ENCODE measurements at places on chromosomes 7 and 10. TPM values are rescaled to one million over a fixed set of nuclear protein-coding genes. Genes with fewer than 3 reads are reported as not detected.

DNA sequence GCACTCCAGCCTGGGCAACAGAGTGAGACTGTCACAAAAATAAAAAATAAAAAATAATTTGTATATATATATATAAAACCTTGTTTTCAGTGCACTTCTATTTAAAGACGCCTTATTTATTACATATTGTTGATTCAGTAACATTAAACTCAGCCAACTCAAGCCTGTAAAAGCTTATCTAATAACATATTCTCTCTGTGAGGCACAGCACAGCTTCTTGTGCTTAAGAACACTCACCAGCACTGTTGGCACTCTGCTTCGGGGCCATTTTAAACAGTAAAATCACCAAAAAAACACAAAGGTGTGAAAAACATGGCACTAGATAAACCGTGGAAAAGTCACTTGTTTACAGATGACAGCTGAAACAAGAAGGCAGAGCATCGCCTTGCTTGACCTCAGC is 89.0 kb upstream of the C10orf90 start:
- no peak for DNase-seq

DNA sequence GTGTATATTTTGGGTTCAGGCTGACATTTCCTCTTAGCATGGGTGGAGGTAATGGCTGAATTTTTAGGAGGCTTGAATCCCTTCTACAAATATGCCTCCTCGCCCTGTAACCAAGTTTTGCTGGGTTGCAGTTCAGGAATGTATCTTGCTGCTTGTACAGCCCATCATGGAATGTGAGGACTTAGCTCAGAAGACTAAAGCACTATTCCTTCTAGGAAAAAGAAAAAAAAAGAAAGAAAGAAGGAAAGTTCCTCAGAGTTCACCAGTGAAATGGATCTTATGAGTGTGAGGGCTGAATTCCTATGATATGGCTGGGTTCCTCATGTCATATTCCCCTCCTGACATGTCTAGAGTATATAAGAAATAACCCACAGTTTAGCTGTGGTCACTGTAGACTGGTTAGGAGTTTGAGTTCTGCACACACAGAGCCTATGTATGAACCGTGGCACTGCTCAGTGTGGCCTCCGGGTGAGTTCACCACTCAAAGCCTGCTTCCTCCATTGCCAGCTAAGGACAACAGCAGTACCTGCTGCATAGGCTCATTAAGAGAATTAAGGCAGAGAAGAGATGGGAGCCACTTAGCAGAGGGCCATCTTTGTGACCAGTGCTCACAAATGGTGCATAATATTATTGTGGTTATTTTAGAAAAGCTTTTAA is 114.0 kb downstream of the TACC2 start:
- no peak for DNase-seq

The C7orf33 gene
- total RNA-seq: not detected

The LEP gene
- total RNA-seq: not detected
